Thoracic aorta (tissue), 2 donors: ENCODE measurements at places on chromosomes 6 and 20. TPM values are rescaled to one million over a fixed set of nuclear protein-coding genes. Genes with fewer than 3 reads are reported as not detected.

DNA sequence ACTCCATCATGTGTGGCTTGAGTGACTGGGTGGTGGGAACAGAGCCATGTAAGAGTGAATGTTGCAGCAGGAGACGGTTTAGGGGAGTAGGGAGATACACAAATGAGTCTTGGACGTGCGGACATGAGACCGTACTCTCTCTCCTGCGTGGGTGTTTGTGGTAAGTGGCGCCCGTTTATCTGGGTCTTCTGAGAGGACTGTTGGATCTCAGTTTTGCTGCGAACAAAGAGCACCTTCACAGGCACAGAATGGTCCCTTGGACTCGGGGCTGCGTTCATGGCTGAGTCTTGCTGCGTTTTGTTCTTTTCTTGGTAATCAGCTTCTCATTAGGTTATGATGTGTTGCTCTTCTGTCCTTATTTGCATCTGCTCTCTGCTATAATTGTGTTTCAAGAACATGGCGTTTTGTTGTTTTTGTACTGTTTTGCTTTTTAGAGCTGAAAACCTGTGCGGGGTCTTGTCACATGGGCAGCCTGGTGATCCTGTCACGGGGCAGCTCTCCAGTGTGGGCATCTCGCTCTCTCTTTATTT, 28.5 kb downstream of the STK35 start:
- no peak for DNase-seq

CALHM4 gene
- not detected for total RNA-seq

GRCh38 chr6:147910281-147910680, 401.8 kb downstream of the SAMD5 start:
- no peak for DNase-seq

NKAPL gene
- total RNA-seq: 1.1 TPM
